ENCODE measurements at places on chromosomes 6 and 20.

DNA sequence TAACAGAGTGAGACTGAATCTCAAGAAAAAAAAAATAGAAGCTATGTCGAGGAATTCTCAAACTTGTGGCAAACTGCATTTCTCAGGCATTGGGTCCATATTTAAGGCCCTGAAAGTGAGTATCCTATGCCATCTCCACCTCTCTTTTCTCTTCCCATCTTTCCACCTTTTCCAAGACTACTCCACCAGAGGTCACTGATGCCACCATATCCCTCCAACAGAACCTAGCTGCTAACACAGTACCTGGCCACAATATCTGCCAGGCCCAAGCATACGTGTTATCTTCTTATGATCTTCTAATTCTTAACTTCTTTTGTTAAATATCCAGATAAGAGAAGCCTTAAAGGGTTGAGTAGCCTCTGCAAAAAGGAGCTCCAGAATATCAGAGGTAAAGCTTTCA is 8.2 kb upstream of the ADGRF4 start:
- no peak for DNase-seq

GRCh38 chr6:43493833-43494232 is 16.3 kb downstream of the LRRC73 start:
- DNase-seq, result no peak

DNA sequence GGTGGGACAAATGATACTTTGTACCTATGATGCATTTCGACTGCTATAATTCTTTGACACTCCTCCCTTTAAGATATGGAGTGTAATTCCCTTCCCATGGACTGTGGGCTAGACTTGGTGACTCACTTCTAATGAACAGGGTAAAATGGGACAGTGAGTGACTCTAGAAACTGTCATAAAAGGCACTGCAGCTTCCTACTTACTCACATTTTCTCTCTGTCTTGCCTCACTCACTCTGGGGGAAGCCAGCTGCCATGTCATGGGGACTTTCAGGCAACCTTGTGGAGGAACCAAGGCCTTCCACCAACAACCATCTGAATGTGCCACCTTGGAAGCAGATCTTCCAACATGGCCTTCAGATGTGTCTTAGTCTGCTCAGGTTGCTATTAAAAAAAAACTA is 12.9 kb upstream of the GFOD1 start:
- peak; percentile 66 for DNase-seq

GRCh38 chr20:35467339-35468224 is 12.2 kb downstream of the CEP250 start:
- no peak for DNase-seq

- DNase-seq, result no peak
These were observed 52.9 kb downstream of the UBR2 start for GRCh38 chr6:42616716-42617115.

GRCh38 chr6:154318721-154319120 is 37.9 kb downstream of the IPCEF1 start:
- no peak for DNase-seq

GRCh38 chr20:33656010-33656782 is 5.9 kb upstream of the C20orf144 start:
- DNase-seq, result no peak

GRCh38 chr6:123715006-123715863 is 78.5 kb upstream of the TRDN start:
- DNase-seq, result no peak

DNA sequence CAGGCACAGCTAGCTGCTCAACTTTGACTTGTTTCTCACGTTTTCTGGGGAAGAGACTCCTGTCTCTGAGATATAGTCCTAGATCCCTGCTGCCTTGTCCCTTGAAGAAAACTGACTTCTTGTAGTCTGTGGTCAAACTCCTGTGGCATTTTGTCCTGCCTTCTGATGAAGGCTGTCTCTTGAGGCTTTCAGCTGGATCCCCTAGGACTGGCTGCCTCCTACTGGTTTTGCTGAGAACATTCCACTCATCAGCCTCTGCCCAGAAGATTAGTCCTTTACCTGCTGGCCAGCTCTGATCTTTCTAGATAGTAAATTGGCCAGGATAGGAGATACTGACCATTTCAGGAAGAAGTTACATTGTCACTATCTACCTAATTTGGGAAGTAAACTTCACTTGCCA is 71.9 kb upstream of the CNR1 start:
- DNase-seq, result peak; percentile 40

- no peak for DNase-seq
These were observed 24.0 kb upstream of the MLN start for GRCh38 chr6:33827546-33828451.

- no peak for DNase-seq
These were observed 927 bp downstream of the IL20RA start for GRCh38 chr6:137043710-137044365.

- DNase-seq, result no peak
These were observed 40.0 kb downstream of the KATNA1 start for GRCh38 chr6:149608381-149608982.

DNA sequence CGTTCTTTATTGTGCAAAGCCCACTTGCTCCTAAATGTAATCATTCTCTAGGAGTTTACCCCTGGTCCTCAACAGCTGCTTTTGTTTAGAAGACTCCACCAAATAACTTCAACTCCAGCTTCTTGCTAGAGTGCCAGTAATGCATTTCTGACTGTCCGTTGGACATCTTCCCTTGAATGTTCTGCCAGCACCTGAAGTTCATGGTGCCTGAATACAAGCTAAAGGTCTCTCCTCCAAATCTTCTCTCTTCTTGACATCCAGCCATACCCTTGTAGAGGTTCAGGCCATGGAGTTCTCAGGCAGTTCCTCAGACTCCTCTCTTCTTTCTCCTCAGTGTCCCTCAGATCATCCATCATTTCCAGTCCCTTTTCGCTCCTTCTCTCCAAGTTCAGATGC is 21.7 kb downstream of the PHACTR2 start:
- no peak for DNase-seq

DNA sequence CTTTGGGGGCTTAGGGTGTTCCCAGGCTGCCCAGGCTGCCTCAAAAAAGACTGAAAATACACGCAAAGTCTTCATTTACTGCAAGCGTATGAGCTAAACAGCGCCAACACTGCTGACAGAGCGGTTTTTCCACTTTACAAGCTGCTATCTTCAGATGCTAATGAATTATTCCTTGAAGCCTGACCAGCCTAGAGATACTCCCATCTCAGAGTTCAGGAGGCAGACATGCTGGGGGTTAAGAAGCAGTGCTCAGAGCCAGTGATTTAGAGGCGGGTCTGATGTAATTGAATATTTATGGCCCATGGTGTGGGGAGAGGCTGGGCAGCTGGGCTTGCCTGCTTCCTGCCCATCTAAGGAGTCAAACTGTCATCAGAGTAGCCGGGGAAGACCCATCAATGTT is 241.4 kb downstream of the SLC24A3 start:
- peak; percentile 43 for DNase-seq

DNA sequence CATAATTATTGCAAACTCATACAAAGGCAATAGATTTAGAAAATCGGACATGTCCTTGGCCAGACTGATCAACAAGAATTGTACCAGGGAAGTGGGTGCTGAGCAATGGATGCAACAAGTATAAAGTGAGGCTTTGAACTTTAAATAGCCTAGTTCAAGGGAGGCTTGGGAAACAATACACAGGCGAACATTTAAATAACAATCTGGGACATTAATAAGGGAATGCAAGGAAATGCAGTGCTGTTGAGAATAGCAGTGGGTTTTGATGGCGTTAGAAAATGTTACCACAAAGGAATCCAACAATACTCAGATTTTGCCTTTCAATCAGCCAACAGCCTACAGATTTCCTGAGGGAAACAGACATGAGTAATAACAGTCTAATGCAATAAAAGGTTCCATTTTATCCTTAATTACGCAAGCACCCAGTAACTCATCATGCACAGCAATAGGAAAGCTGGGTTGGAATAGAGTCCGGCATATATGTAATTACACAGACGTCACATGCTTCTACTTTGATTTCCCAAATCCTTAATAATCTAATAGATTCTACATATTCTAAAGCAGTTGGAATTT is 134.6 kb downstream of the PHACTR1 start:
- DNase-seq, result no peak

Data from MV-4-11 (cell line).